ENCODE measurements at places on chromosomes 2 and 18.

- DNase-seq: no peak
Measured at GRCh38 chr18:26960911-26961310, 95.4 kb upstream of the AQP4 start.

DNA sequence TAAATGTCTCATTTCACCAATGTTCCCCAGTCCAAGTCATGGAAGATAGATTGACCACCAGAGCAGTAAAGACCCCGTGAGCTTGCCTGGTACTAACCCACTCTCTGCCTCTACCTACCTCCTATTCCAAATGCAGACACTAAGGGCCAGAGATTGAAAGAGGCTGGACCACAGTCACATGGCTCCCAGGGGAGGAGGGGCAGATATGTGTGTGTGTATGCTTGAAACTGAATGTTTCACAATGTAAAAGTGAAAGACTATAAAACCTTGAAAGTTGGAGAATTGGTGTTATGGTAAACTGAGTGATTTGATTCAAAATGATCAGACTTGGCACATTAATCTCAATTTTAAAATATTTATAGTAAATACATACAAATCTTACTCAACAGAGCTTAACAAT, 21.7 kb upstream of the KLHL29 start:
- DNase-seq: no peak

GRCh38 chr2:236177967-236178889, 10.0 kb upstream of the GBX2 start:
- peak; percentile 76 for DNase-seq

DNA sequence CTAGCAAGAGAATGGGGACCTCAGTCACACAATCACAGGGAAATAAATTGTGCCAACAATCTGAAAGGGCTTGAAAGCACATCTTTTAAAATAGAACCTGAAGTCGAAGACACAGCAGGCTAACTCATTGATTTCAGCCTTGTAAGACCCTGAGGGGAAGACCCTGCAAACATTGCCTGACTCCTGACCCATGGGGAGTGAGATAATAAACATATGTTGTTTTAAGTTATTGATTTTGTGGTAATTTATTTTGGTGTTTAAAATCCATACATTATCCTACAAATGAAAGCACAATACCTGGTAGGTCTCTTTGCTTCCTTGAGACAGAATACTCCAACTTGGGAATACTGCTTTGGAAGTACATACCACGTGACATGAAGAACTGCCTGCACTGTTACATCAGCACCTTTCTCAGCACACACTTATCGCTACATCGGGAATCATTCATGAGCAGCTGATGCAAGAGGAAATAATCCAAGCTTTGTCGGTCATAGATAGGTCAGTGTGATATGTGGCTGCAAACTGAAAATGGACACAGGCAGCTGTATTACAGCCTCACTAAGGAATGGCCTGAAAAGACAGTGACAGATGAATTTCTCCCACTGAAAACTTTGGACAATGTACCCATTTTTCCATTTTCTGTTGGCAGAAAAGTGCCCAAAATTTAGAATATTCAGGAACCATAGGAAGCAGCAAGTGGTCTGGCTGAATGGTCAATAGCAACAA, 494.5 kb upstream of the MAP2 start:
- no peak for DNase-seq

- DNase-seq: no peak
Measured at GRCh38 chr2:214378455-214379103, 32.3 kb upstream of the VWC2L start.

GRCh38 chr2:66171530-66171929, 263.4 kb upstream of the MEIS1 start:
- no peak for DNase-seq

- no peak for DNase-seq
Measured at GRCh38 chr18:35507623-35508022, 9.9 kb upstream of the INO80C start.

All from EL (cell line).